HL-60 (cell line): ENCODE measurements at places on chromosomes 4 and X.

GRCh38 chr4:163808011-163808410 lies 313.5 kb downstream of the TMA16 start:
- no peak for DNase-seq

GRCh38 chrX:19243431-19243830 lies 100.3 kb upstream of the PDHA1 start:
- DNase-seq, result no peak

DNA sequence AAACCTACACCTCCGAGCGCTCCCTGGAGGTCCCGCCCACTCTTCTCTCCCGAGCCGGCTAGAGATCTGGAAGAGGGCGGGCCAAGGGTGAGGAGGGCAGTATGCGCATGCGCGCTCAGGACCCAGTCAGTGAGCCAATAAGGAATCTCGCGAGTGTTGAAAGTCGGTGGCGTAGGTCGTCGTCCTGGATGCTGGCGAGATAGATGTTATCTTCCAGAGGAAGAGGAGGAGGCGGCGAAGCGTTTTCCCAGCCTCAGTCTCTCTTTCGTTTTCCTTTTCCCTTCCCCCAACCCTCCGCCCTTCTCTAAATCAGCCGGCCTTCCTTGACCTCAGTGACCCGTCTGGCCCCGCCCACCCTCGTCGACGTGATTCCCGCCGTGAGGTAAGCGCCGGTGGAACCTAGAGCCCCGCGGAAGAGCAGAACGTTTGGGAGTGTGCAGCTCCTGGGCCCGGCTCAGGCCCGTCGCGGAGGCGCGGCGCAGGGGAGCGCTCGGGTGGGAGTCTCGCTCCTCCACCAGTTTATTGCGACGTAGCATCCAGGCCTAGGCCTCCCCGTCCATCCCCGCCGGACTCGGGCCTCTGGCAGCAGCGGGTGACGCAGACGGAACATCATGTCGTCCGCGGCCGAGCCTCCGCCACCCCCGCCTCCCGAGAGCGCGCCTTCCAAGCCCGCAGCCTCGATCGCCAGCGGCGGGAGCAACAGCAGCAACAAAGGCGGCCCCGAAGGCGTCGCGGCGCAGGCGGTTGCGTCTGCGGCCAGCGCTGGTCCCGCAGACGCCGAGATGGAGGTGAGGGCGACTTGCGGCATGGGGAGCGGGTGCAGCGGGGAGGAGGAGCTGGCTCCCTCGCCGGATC lies at the start of gene SMARCA5:
SMARCA5 (plus strand) TSS at position 389 of the 855 bp plus-strand sequence; CDS start at position 612, 223 bp downstream.
- DNase-seq, result peak; percentile 93

DNA sequence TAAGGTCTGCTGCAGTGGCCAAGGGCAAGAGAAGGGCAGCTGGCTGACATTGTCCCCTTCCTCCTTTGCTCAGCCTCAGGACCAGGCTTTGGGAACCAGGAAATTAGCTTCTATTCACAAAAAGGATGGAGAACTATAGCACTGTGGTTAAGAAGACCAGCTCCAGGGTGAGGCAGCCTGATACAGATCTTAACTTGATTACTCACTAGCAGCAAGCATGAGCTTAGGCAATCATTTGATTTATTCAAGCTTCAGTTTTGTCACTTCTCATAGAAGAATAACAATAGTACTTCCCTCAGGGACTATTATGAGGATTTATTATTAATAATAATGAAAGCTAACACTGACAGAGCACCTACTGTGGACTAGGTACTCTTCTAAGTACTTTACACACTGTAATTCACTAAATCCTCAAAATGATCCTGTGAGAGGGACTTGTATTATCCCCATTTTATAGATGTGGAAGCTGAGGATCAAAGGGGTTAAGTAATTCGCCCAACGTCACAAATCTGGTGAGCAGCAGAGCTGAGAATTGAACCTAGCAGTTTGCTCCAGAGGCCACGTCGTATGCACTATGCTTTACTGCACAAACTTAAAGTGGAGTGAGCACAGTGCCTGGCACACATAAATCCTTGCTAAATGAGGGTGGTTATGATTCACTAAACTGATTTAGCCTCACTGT lies 130.4 kb upstream of the PAK3 start:
- no peak for DNase-seq

DNA sequence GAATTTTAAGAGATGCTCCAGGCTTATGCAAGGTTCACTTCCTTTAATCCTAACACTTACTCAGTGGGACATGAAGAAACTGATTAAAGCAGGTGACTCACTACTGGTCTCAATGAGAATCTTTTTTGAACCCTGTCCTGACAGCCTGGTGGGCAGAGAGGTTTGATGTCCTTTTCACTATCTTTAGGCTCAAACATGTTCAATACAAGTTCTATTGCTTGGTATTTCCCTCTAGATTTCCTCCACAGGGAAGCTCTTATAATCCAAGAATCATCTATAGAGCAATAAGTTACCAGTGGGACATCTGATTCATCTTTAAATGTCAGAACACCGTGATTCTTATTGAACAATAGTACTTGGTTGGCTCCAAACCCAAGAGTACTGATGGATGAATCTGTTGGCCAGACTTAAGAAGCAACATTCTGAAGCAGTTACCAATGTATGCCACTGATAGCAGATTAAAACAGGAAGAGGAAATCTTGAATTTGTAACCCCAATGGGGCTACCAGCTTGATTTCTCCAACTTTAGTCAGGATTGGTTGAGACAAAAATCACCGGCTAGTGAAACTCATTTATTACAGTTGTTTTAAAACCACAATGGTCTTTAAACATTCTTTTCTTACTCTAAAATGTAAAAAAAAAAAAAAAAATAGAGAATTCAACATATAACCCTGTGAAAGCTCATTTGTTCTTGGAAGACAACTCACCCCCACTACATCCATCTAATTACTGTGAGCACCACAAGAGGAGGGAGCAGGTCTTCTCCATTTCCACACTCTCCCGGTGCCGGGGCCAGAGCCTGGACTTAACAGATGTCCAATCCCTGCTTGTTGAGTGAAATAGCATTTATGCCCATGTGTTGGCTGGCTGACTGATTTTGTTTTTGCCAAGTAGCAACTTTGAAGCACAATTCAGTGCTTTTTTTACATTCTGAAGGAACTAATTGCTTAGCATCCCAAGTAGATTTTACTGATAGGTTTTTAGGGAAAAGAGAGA lies 43.3 kb downstream of the FGFBP1 start:
- DNase-seq, result no peak

DNA sequence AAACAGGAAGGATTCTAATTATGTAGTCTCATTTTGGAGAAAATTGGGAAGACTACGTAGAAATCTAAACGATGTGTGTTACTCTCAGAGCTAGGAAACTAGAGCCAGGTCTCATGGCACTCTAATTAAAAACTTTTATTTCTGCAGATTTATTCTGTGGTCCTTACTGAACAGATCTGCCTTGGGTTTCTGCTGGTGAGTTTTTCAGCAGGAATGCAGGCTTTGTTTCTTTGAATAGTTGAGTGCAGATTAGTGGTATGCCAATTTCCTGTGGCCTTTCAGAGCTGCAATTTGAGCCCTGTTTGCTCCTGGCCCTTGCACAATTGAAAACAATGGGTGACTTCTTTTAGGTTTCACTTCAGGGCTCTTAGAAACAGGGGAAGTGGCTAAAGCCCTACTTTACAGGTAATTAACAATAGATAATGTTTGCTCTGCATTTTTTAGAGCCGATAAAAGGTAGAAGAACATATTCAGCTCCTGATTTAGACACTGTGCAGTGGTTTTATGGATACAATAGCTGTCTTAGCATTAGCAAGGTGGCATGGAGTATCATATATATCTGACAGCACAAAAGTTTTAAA lies 21.8 kb downstream of the SPRY1 start:
- DNase-seq, result peak; percentile 83

DNA sequence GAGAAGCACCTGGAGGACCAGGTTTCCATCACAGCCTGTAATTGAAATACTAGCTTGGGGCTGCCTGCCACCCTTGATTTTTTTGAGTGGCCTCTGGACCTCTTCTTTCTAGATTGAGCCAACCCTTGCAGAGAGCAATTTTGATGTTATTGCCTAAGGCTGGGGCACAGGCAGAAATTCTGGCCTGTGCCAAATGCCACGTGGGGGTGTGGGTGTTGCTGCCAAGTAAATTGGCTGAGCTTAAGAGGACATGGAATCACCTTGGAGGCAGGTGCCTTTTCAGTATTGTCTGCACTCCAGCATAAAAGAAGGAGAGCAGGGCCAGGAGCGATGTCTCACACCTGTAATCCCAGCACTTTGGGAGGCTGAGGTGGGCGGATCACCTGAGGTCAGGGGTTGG lies 286.1 kb upstream of the PRPS2 start:
- DNase-seq, result no peak
